Upper lobe of left lung (tissue), 6 donors: ENCODE measurements at places on chromosomes 12 and 14. TPM values are rescaled to one million over a fixed set of nuclear protein-coding genes. Genes with fewer than 3 reads are reported as not detected.
A peak's percentile ranks its signal among the peaks of the same experiment; 100 is the strongest.

- no peaks in the 10 kb centered on the region for H3K27me3 ChIP-seq
- DNase-seq, result no peak
- no peak overlapping the region for H3K27ac ChIP-seq
- no peaks in the 10 kb centered on the region for H3K36me3 ChIP-seq
Observed at GRCh38 chr12:109795023-109795422, 38.2 kb downstream of the TRPV4 start.

DNA sequence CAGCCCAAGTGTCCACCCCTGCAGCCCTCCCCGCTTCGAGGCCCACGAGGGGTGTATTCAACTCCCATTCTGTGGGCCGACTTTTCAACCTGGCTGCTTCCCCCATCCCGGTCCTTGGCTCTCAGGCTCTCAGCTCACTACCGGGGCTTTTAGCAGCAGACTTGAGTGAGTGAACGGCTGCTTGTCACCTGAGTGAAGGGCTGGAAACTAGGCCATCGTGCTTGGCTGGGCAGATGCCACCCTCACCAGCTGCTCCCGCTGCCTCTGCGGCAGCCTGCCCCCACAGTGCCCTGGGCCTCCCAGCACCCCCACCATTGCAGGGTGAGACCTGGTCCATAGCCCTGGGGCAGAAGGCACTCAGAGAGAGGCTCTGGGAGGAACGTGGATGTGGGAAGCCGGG, 59.9 kb downstream of the SLC6A12 start:
- DNase-seq, result no peak
- H3K27ac ChIP-seq, result no peak overlapping the region
- H3K27me3 ChIP-seq, result no peaks in the 10 kb centered on the region
- H3K36me3 ChIP-seq, result no peaks in the 10 kb centered on the region

KRT72 gene
- not detected for total RNA-seq

ANO2 gene
- total RNA-seq, result 4.4 TPM

- no peaks in the 10 kb centered on the region for H3K27me3 ChIP-seq
- H3K36me3 ChIP-seq, result no peaks in the 10 kb centered on the region
Observed at GRCh38 chr12:8823565-8824300, 1.3 kb downstream of the A2ML1 start.

DNA sequence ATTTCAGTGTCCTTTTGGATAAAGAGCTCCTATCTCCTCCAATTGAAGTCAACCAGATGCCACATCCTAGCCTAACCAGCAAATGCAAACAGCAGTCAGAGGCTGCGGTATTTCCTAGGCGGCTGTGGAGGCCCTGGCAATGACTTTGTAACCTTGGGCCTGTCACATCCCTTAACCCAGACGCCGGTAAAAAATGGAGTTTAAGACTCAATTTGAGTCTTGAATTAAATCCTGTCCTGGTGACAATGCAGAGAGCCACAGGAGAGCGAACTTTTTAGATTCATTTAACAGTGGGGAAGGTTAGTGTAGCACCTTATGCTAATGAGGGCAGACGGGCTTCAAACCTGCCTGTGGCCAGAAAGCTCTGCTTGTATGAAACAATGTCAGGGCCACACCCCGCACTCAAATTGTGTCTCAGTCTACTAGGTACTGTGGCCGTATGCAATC, 1.3 kb downstream of the C12orf75 start:
- no peak for DNase-seq
- H3K27me3 ChIP-seq, result no peaks in the 10 kb centered on the region
- no peak overlapping the region for H3K27ac ChIP-seq
- peak overlapping the region; percentile 78 for H3K4me3 ChIP-seq
- no peaks in the 10 kb centered on the region for H3K36me3 ChIP-seq

GRCh38 chr12:89073659-89074058, 278.6 kb downstream of the DUSP6 start:
- no peaks in the 10 kb centered on the region for H3K4me1 ChIP-seq
- H3K27me3 ChIP-seq, result no peaks in the 10 kb centered on the region
- H3K4me3 ChIP-seq, result no peak overlapping the region
- no peak for DNase-seq
- H3K36me3 ChIP-seq, result no peaks in the 10 kb centered on the region
- H3K27ac ChIP-seq, result no peak overlapping the region

GRCh38 chr14:59187802-59188460, 536 bp upstream of the DAAM1 start:
- peaks cover 19% of the 10 kb centered on the region for H3K4me1 ChIP-seq
- H3K27ac ChIP-seq, result peak overlapping the region; percentile 95
- no peaks in the 10 kb centered on the region for H3K36me3 ChIP-seq
- H3K27me3 ChIP-seq, result no peaks in the 10 kb centered on the region
- peak overlapping the region; percentile 90 for H3K4me3 ChIP-seq

NOS1 gene
- 4.2 TPM for total RNA-seq

DNA sequence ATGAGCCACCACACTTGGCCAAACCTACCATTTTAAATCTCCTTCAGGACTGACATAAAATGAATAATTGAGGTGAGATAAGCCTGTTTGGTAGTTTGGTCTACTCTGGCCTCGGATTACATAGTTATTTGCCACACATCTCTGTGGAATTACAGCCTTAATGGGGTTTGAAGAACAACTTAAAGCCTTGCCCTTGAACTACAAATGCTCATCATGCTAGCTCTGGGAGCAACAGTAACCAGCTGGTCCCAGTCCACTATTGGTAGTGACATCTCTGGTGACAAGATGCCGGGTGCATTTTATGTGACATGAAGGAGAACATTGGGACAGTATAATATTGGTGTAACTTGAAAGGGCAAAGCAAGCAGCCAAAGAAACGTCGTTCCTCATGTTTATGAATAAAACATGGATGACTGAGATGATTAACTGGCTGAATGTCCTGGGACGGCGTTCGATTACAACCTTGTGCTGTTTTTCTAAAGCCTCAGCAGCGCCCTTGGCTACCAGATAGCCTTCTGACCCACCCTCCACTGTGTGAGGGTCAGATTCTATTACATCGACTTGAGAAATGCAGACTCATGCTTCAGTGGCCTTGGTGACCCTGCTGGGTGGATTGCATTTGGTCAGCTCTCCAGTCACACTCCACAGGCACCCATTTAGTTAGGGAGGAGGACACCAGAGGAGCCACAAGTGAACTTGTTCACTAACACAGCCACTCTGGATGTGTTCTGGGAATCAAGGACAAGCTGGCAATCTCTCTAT, 41.5 kb downstream of the BEST3 start:
- DNase-seq, result peak; percentile 24
- H3K27ac ChIP-seq, result no peak overlapping the region
- no peaks in the 10 kb centered on the region for H3K27me3 ChIP-seq
- peaks cover 5% of the 10 kb centered on the region for H3K4me1 ChIP-seq

DNA sequence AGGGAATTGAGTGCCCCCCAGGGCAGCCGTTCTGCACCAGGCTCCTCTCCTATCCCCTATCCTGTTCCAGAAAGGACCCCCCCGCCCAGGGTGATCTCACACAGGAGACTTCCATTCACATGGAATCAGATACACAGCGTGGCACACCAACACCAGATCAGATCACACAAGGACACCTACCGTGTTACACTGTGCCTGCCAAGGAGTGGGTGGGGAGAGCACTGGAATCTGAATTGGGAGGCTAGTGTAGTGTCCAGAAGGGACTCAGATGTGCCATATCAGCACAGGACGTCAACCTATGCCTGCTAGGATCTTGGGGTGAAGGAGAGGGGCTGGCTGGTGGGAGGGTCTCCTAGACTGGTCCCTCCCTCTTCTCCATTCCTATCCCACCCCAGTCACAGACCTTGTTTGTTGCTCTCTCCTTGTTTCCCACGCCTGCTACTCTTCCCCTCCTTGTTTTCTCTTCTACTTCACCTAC, 2.3 kb downstream of the PTMS start:
- peaks cover 69% of the 10 kb centered on the region for H3K4me1 ChIP-seq
- no peaks in the 10 kb centered on the region for H3K36me3 ChIP-seq
- H3K4me3 ChIP-seq, result peak overlapping the region; percentile 7

TOX4 gene
- 70.2 TPM for total RNA-seq

- H3K27ac ChIP-seq, result no peak overlapping the region
- DNase-seq, result no peak
- peaks cover 24% of the 10 kb centered on the region for H3K4me1 ChIP-seq
- no peaks in the 10 kb centered on the region for H3K27me3 ChIP-seq
- H3K36me3 ChIP-seq, result peaks cover 9% of the 10 kb centered on the region
- H3K4me3 ChIP-seq, result no peak overlapping the region
Observed at GRCh38 chr14:100381395-100382105, 58.4 kb downstream of the SLC25A47 start.

DNA sequence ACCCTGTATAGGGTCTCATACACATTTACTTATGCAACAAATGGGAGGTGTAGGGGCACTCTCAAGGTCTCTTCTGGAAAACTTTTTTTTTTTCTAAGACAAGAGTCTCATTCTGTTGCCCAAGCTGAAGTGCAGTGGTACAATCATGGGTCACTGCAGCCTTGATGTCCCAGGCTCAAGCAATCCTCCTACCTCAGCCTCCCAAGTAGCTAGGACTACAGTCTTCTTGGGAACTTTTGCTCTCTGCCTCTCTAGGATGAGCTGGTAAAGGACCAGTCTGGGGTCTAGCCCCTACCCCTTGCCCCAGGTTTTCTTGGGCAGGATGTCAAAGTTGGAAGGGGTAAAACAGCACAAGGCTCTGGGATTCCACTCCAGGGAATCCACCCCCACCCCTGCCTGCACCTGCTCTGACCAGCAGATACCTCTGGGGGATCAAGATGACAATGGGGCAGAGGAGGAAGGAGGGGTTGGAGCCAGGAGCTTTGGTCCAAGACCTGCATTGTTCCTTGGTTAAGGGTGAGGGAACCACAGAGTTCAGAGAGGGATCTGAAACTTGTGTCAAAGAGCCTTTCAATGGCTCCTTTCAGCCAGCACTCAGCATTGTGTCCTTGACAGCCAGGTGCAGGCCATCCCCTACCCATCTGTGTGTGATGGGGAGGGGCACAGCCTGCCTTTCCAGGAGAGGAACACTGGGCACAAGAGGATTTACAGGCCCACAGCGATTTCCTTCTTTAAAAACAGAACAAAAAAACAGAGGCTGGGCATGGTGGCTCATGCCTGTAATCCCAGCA, 12.2 kb downstream of the CTDSP2 start:
- H3K27ac ChIP-seq, result peak overlapping the region; percentile 98
- no peak for DNase-seq
- peaks cover 100% of the 10 kb centered on the region for H3K4me1 ChIP-seq
- H3K36me3 ChIP-seq, result peaks cover 1% of the 10 kb centered on the region

- no peak overlapping the region for H3K27ac ChIP-seq
- H3K36me3 ChIP-seq, result no peaks in the 10 kb centered on the region
- H3K27me3 ChIP-seq, result no peaks in the 10 kb centered on the region
- H3K4me1 ChIP-seq, result peaks cover 6% of the 10 kb centered on the region
Observed at GRCh38 chr12:44053549-44054127, 217.8 kb downstream of the TMEM117 start.

DNA sequence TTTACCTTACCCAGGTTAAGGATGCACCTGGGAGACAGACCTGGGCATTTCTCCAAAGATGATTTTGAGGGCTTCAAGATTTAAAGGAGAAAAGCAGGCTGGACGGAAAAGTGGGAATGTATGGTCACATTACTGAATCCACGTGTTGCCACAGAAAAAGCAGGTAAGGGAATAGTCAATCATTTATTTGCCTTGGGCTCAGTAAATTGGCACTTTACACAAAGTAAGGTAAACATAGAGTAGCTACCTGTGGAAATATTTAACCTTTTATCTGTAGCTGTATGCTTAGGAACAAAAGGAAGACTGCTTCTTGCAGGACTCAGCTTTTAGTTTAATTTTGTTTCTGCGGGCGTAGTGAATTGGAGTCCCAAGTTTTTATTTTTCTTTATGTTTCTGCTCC, 153.3 kb downstream of the SLCO1B3 start:
- no peaks in the 10 kb centered on the region for H3K27me3 ChIP-seq
- no peaks in the 10 kb centered on the region for H3K36me3 ChIP-seq
- no peak for DNase-seq
- no peak overlapping the region for H3K4me3 ChIP-seq
- no peaks in the 10 kb centered on the region for H3K4me1 ChIP-seq

- H3K36me3 ChIP-seq, result no peaks in the 10 kb centered on the region
- peak within 1 kb of the TSS; percentile 51 for H3K4me3 ChIP-seq
- H3K27me3 ChIP-seq, result peaks cover 18% of the 10 kb centered on the region
- DNase-seq, result peak; percentile 24
Observed at GRCh38 chr12:72272091-72272661, at the start of gene TRHDE. Gene TRHDE (plus strand): TSS chr12:72272370. CDS start chr12:72272644, 274 bp downstream.

DNA sequence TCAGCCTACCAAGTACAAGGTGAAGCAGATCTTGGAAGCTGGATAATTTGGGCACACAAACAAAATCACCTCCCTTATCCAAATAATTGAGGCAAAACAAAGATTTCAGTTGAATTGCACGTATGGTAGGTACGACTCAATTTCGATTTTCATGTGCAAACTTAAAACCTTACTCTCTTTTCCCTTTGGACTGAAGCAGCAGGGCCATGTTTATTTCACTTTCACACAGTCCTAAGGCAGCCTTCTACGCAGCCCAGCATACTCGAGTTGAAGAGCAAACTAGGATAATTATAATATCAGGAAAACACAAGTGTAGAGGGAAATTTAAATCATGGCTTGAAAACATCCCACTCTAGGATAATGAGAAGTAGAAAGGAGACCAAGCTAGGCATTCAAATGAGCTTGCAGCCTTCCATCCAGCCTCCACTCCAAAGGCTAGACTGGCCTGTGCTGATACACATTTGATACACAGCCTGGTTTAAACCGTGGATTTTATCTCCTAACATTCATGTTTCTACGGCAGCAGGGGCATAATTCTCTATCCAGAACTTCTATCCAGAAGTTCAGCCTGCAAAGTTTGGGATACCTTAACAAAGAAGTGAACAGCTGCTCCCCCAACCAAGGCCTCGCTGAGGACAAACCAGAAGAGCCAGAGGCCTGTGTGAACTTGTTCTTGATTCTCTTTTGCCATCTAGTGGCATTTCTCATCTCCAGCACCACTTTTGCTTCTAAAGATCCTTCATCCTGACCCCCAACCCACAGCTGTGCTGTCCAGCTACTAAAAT, 2.4 kb upstream of the RNASE7 start:
- H3K4me3 ChIP-seq, result no peak overlapping the region
- H3K36me3 ChIP-seq, result no peaks in the 10 kb centered on the region
- H3K27ac ChIP-seq, result peak overlapping the region; percentile 65
- H3K27me3 ChIP-seq, result no peaks in the 10 kb centered on the region
- DNase-seq, result peak; percentile 36

DNA sequence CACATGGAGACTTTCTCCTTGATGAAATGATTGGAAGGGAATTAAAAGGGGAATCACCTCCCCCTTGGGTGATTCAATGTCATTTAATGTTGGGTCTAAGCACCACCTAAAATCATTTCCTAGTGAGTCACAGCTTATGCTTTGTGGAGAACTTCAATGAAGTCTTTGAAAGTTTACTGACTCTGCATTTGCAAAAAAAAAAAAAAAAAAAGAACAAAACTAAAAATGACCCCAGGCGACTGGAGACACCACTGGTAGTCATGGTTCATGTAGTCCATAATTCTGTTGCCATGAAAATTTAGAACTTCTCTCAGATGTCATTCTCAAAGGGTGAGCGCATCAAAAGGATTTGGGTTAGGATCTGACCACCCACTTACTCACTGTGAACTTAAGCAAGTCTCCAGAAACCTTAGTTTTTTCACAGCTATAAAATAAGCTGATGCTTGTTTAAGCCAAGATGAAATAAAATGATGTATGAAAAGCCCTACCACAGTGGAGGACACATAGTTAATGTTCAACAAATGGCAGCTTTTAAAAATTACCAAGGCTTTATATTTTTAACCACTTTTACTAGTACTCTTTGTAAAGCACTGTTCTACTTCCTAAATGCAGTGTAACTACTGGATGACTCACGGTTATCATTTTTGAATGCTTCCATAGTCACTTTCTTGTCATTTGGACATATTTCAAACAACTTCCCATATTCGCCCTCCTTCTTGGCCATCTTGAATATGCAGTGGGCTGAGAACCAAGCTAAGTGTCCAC, 18.1 kb upstream of the KSR2 start:
- no peaks in the 10 kb centered on the region for H3K36me3 ChIP-seq
- no peak for DNase-seq
- H3K4me3 ChIP-seq, result no peak overlapping the region
- no peaks in the 10 kb centered on the region for H3K27me3 ChIP-seq
- H3K27ac ChIP-seq, result no peak overlapping the region
- no peaks in the 10 kb centered on the region for H3K4me1 ChIP-seq
